AML-193 (cell line): ENCODE measurements at places on chromosomes 2 and 18.

GRCh38 chr18:6557057-6557769 lies 142.5 kb upstream of the L3MBTL4 start:
- no peak for DNase-seq

DNA sequence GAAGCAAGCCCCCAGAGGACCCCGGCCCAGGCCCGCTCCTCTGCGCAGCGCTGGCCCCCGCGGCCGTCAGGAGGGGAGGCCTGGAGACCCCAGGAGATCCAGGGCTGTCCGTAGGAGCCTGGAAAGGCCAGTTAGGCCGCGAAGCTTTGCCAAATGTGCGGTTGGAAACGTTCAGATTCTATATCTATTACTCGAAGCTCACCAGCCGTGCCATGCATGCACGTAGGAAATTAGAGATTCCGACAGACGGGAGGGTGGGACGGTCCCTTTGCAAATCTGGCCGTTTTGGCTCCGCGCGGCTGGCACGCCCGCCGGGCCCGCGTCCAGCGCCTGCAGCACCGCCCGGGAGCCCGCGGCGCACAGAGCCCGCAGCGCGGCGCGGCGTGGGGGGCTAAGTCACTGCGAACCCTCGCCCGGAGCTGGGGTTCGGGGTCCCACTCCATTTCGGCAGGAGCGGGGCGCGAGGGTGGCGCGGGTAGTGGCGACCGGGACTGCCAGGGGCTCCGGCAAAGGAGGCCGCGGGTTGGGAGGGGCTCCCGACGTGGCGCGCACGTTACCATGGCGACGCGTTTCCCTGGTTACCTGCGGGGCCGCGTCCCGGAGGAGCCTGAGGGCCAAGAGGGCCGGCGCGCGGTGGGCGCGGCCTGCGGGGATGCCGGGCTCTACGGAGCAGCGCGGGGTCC lies 488.6 kb upstream of the SMIM21 start:
- DNase-seq: no peak

DNA sequence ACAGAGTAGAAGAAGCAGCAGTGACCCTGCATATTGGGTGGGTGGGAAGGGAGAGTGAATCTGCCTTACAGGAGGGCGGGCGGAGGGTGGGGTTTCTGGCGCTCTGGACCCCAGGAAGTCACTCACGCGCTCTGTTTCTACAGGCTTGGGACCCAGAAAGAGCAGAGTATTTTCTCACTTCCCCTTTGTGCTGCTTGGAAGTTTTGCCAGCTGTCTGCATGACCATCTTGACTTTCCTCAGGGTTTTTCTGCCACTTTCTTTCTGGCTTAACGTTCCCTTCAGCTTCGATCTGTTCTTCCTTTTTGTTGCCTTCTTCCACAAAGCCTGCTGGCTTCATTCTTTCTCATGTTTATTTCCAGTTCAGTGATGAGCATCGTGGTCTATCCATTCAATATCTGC lies 383.1 kb downstream of the GALR1 start:
- DNase-seq: no peak

GRCh38 chr2:37869771-37870170 lies 55.3 kb upstream of the RMDN2 start:
- DNase-seq: no peak

DNA sequence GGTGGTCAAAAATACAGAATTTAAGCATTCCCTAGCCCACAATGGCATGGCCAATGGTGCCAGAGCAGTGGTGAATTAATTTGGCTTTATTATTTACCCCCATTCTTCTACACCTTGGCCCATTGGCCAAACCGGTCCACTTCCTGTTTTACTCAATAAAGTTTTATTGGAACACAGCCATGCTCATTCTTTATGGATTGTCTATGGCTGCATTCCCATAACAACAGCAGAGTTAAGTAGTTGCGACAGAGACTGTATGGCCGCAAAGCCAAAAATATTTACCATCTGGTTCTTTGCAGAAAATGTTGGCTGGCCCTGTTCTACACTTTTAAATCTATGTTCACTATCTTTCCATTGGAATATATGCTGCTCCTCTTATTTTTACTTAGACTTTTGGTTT lies 130.3 kb upstream of the CCDC68 start:
- DNase-seq: no peak

DNA sequence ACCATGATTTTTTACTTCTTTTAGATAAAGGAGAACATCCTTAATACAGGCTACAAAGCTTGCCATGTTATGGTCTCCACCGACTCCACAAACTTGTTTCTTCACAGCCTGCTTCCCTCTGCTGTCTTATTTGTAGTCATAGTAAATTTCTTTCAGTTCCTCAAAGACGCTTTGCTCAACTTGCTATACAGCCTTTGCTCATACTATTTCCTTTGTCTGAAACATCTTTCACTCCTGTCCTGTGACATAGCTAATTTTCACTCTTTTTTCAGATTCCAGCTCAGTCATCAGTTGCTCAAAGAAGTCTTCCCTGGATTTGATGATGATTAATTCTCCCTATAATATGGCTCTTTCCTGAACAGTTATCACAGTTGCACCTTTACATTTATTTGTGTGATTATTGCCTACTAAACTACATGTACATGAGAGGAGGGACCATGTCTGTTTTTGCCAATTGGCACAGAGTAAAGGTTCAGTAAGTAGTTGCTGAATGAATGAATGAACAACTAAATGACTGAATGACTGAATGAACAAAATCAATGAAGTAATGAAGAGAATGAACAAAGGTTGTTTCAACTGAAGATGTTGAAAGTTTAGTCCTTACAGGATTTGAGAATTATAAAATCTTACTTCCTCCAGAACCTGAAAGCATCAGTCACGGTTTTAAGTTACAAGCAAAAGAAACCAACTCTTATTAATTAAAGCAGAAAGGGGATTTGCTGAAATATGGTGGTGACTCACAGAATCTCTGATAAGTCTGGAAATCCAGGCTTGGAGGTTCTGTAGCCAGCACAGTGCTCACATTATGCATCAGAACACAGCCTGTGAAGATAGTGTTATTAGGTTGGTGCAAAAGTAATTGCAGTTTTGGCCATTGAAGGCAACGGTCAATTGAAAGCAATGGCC lies 186.4 kb upstream of the FAM98A start:
- DNase-seq: no peak

GRCh38 chr2:218168635-218169462 lies 2.1 kb upstream of the CXCR1 start:
- peak; percentile 47 for DNase-seq

- no peak for DNase-seq
Measured at GRCh38 chr2:207087046-207087902, 78.5 kb downstream of the KLF7 start.

DNA sequence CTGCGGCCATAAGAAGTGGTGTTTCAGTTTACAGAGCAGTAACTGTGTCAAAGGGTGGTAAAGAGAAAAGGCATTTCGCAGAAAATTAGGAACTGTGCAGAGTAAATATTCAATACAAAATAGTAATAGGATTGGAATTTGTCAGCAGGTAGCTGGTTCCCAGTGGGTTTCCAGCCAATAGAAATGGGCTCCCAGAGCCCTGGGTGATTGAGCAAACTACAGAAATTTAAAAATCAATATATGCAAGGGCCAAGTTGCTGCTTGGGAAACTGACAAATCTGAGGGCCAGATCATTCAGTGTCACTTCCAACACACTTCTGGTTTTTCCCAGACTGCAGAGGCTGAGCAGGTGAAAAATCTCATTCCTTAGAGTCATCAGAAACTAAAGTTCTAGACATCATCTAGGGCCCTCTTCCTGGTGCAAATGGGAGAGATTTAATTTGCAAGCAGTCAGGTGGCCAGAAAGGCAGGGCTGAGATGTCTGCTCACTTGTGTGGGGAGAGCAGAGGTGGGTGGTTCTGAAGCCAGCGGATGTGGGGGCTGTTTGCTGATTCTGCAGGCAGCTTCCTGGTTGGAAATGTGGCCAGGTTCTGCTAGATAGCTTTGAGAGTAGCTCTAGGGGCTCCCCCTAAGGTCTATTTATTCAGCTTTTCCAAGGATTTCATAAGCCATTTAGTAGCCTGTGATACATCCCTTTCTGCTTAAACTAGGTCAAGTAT lies 182.4 kb downstream of the NCK2 start:
- DNase-seq: no peak

DNA sequence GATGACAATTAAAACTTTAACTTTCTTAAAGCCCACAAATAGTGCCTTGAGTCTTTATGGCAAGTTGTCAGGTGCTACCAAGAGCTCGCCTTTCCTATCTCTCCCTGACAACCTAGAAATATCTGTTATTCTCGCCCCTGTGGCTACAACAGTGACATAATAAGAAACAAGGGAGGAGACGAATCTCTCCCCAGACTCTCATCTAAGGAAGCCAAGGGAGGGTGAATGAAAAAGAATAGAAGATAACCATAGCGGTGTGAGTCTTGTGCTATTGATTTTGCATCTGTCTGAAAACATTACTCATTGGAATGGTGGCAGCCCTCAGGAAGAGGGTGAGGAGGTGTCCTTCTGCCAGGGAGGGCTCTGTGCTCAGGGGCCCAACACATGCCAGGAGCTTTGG lies 114.3 kb downstream of the ALK start:
- DNase-seq: no peak

DNA sequence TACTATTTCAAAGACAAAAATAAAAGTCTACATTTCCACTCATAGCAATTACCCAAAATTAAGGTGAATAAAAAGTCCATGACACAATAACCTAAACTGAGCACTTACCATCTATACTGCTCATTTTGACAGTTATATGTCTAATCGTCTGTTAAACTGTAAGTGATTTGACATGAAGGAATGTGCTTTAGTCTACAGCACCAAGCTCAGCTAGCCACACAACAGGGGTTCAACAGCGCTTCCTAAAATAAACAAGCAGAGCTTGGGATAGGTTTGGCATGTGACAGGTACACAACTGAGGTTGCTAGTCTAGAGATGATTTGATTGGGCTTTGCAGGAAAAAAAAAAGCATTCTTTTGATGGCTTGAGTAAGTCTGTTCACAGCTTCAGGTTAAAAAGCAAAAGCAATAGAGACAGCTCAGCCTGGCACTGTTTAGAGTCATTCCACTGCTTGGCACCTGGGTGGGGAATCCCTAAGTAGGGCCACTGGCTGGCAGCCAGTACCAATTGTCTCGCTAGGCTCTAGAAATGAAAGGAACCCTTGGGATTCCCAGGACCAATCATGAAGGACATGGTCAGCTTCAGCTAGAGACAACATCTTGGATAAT lies 78.6 kb downstream of the BARD1 start:
- no peak for DNase-seq

DNA sequence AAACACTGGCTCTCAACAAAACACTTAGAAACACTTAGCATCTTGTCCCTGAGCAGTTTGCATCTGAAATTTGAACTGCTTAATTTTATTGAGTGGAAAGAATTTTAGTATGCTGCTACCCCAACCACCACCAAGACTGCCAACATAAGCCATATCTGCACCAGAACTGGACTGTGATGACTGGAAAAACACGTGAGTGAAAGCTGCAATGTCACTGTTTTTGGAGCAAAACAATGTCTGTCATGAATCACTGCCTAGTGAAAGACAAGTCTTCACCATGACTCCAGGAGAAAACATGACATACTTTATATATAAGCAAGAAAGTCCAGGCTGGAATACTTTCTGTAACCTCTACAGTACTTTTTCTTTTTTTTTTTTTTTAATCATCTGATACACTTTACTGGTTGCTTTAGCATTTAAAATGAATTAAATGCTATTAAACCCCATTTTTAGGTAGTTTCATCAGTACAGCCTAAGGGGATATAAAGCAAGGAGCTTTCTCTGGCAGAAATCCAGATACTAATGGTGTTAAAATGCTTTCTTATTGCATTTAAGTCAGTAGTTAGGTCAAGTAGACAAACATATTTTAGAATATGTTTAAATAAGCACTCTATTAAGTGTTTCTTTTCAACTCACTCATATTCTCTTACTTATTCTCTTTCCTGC lies 2129.4 kb upstream of the PIK3C3 start:
- DNase-seq: no peak

DNA sequence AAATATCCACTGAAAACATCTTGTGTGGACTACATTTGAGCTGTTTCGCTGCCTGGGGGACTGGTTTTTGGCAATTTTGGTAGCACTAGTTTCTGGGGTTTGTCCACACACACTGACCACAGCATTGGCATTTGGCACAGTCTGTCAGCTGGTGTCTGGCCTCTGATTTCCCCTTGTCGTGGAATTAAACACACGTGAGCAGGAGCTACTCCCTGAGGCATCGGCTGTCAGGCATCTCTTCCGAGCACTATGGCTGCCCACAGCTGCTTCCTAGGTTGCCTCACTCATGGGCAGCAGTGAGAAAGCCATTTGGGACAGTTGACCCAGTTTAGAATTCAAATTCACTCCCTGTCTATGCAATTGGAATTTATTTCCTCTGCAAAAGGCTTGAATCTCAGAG lies 46.8 kb upstream of the FZD5 start:
- DNase-seq: no peak

GRCh38 chr2:70305531-70305930 lies 3.7 kb upstream of the FAM136A start:
- DNase-seq: no peak

DNA sequence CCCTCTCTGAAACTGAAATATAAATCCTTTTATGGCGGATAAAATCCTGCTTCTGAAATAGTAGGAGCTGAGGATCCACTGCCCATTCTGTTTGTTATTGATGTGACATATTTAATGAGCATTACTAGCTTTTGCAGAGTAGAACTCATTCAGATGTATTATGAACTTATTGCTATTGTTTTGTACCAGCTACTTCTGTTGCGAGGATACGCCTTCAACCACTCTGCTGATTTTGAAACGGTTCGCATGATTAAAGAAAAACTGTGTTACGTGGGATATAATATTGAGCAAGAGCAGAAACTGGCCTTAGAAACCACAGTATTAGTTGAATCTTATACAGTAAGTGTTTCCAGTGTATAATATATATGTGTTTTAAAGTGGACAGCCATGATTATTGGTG lies 27.7 kb downstream of the ACTR2 start:
- no peak for DNase-seq
